Forelimb muscle (tissue), 1 donor: ENCODE measurements at places on chromosomes 1 and 21. TPM values are rescaled to one million over a fixed set of nuclear protein-coding genes. Genes with fewer than 3 reads are reported as not detected.

TESK2 gene
- polyA plus RNA-seq: 1.9 TPM

RHD gene
- polyA plus RNA-seq: 1.0 TPM

GRCh38 chr1:4978660-4979390 lies 324.4 kb downstream of the AJAP1 start:
- DNase-seq: no peak

- no peak for DNase-seq
These were observed 96.2 kb upstream of the IRF2BP2 start for GRCh38 chr1:234706199-234706598.

- DNase-seq: no peak
These were observed 13.4 kb upstream of the NES start for GRCh38 chr1:156690675-156691036.

DNA sequence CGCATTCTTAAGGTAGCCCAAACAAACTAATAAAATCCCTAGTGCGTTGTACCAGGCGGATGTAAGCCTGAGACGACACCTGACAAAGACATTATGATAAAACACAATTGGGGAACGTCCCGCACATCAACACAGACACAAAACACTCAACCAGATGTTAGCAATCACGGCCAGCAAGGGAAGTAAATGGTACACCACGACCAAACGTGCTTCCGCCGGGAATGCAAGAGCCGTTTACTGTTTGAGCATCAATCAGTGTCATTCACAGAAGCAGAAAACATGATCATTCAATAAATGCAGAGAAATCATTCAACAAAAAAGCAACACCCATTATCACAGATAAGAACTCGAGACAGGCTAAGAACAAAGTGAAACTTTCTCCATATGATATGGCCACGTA lies 49.4 kb upstream of the COL18A1 start:
- DNase-seq: no peak
